ENCODE measurements at places on chromosomes 4 and X. TPM values are rescaled to one million over a fixed set of nuclear protein-coding genes. Genes with fewer than 3 reads are reported as not detected.

DNA sequence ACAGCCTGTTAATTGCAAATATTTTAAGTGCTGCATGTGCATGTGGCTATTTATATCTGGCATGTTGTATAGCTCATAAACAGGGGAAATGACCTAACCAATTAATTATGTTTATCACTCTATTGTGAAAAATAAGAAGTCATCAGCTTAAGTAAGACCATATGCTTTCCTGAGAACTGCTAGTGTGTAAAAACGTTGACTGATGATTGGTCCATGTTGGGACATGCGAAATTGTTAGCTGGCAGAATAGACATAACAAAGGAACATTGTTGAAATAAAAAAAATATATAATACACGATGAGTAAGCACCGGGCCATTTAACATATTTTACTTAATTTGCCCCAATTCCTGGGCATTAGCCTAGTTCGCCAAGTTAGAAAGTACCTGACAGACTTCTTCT is 207.5 kb downstream of the ANK2 start:
- DNase-seq: no peak
- H3K27me3 ChIP-seq: peaks cover 18% of the 10 kb centered on the region
- H3K4me1 ChIP-seq: no peaks in the 10 kb centered on the region
- no peak overlapping the region for H3K27ac ChIP-seq

- peaks cover 11% of the 10 kb centered on the region for H3K27me3 ChIP-seq
- no peak overlapping the region for H3K4me3 ChIP-seq
- no peak for DNase-seq
- H3K27ac ChIP-seq: no peak overlapping the region
- H3K4me1 ChIP-seq: no peaks in the 10 kb centered on the region
Measured at GRCh38 chr4:15696866-15697265, 6.0 kb upstream of the BST1 start.

- no peak for DNase-seq
- H3K27me3 ChIP-seq: no peaks in the 10 kb centered on the region
- H3K36me3 ChIP-seq: no peaks in the 10 kb centered on the region
- no peak overlapping the region for H3K27ac ChIP-seq
- H3K4me1 ChIP-seq: peaks cover 26% of the 10 kb centered on the region
Measured at GRCh38 chrX:112760697-112761096, 79.9 kb downstream of the AMOT start.

- no peaks in the 10 kb centered on the region for H3K36me3 ChIP-seq
- H3K4me3 ChIP-seq: no peak overlapping the region
- H3K27ac ChIP-seq: no peak overlapping the region
- no peak for DNase-seq
- peaks cover 15% of the 10 kb centered on the region for H3K27me3 ChIP-seq
Measured at GRCh38 chr4:55553441-55554201, 6.9 kb upstream of the CLOCK start.

- no peak overlapping the region for H3K27ac ChIP-seq
- no peak for DNase-seq
- no peak overlapping the region for H3K4me3 ChIP-seq
- H3K4me1 ChIP-seq: no peaks in the 10 kb centered on the region
- H3K27me3 ChIP-seq: no peaks in the 10 kb centered on the region
Measured at GRCh38 chr4:137452799-137453198, 79.5 kb downstream of the PCDH18 start.

DNA sequence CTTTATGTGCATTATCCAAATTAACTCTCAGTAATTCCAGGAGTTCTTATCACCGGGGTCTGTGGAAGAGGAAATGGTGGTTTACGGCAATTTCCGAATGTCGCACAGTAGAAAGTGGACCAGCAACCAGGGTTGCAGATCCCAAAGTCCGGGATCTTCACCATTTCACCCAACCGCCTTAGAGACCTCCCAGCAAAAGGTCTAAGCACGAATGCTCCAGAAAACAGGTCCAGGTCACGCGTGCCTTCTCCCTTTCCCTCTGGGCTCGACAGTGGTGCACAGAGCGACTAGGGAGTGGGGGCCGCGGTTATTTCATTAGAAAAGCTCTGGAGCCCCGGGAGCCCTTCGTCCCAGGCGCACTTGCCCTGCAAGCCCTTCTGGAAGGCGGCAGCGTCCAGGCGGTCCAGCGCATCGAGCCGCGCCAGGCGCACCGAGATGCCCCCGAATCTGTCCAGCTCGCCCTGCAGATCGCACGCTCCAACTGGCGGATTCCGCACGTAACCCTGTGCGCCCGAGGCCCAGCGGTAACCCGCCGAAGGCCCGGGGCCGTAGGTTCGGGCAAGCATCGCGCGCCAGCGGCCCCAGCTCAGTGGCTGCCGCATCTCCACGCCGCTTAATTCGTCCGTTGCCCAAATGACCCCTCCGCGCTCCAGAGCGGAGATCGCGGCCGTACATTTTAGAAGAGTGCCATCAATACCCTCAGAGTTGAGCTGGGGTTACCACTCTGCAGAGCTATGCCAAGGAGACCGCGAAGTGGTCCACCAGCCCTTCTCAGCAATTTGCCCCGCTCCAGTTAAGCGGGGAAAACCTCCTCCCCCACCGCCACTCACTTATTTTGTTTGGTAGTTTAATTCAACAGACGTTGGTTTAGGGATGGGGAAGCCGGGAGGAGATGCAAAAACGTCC is at the start of gene NUDT6:
Gene NUDT6, minus strand, starts transcription at position 627 of the 906 bp plus-strand sequence. Its CDS starts 25 bp downstream, at position 602.
- H3K27me3 ChIP-seq: no peaks in the 10 kb centered on the region
- H3K4me3 ChIP-seq: peak within 1 kb of the TSS; percentile 98
- no peaks in the 10 kb centered on the region for H3K36me3 ChIP-seq

DNA sequence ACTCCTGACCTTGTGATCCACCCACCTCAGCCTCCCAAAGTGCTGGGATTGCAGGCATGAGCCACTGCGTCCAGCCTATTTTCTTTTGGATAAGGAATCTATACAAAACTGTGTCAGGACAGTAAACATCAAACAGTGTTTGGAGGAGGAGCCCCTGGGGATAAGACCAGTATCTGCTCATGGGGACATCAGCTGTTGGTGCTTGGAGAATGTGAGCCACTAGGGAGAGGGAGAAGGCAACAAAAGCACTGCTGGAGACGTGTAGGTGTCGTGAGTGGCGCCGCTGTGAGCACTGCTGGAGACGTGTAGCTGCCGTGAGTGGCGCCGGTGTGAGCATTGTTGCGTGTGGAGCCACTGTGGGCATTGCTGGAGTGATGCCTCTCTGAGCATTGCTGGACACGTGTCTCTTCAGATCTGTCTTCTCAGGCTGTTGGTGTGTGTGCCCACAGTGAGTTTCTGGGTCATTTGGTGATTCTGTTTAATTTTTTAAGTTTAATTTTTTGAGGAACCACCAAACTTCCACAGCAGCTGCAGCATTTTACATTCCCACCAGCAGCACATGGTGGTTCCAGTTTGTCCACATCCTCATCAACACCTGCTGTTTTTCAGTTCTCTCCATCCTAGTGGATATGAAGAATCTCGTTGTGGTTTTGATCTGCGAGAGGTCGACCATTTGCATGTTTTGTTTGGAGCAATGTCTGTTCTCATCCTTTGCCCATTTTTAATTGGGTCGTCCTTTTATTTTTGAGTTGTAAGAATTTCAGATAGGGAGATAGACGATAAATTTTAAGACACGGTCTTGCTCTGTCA is 19.0 kb downstream of the DGKQ start:
- DNase-seq: no peak
- H3K4me3 ChIP-seq: no peak overlapping the region
- H3K4me1 ChIP-seq: peaks cover 11% of the 10 kb centered on the region
- H3K27me3 ChIP-seq: no peaks in the 10 kb centered on the region
- no peak overlapping the region for H3K27ac ChIP-seq

GC gene
- polyA plus RNA-seq: not detected
